ENCODE measurements at places on chromosomes 2 and 18.

- no peak for DNase-seq
These were observed 8.5 kb upstream of the DAW1 start for GRCh38 chr2:227862741-227863588.

DNA sequence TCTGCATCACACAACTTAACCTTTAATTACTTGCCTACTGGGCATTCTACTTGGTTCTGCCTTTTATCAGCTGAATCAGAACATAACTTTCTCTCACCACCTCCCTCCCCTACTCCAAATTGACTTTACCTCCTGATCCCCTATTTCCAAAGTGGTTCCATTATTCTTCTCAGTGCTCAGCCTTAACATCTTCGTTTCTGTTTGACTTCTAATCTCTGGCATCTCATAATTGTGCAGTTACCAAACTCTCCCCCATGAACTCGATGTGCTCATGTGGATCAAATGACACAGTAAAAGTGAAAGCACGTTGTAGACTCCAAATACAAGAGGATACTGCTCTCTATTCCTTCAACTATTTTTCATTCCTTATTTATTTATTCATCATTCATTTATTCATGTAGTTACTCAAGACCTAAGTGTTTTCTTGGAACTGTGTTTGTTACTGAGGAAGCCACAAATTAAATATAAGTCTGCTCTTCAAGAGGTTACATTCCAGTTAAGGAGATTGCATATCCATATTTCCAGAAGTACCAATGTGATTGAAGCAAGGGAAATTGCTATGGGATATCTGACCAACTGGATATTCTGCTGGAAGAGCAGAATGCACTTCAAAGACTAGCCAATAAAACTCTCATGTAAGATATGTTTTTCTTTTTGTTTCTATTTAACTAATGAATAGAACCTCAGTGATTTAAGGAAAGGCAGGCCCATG lies 158.8 kb downstream of the TMEFF2 start:
- no peak for DNase-seq

GRCh38 chr2:197998702-197999101 lies 194.3 kb downstream of the PLCL1 start:
- DNase-seq = no peak

- no peak for DNase-seq
These were observed 375.0 kb downstream of the LRRTM4 start for GRCh38 chr2:77147153-77147552.
